ENCODE measurements at places on chromosomes 3 and 15. TPM values are rescaled to one million over a fixed set of nuclear protein-coding genes. Genes with fewer than 3 reads are reported as not detected.

HEXA gene
- 62.7 TPM for total RNA-seq

GRM7 gene
- not detected for total RNA-seq

SAXO2 gene
- total RNA-seq, result 0.50 TPM

UTS2B gene
- 0.59 TPM for total RNA-seq

TMCO5A gene
- not detected for total RNA-seq

CHRNA7 gene
- not detected for total RNA-seq

LRRN1 gene
- 0.17 TPM for total RNA-seq

ROBO1 gene
- total RNA-seq, result 27.6 TPM

TEX9 gene
- 1.0 TPM for total RNA-seq

SI gene
- total RNA-seq, result not detected

MAP1A gene
- total RNA-seq, result 18.7 TPM

PP2D1 gene
- not detected for total RNA-seq

ADGRG7 gene
- not detected for total RNA-seq

WDR72 gene
- under 0.01 TPM for total RNA-seq

ELL3 gene
- 2.2 TPM for total RNA-seq

C3orf22 gene
- total RNA-seq, result not detected

GATM gene
- total RNA-seq, result 0.15 TPM

SLC9A9 gene
- 4.5 TPM for total RNA-seq

CFAP161 gene
- not detected for total RNA-seq

ROBO2 gene
- total RNA-seq, result 0.45 TPM

TMEM42 gene
- 40.7 TPM for total RNA-seq

AHSG gene
- total RNA-seq, result not detected

TMCC1 gene
- total RNA-seq, result 3.4 TPM

ZNF148 gene
- 12.6 TPM for total RNA-seq

CHRD gene
- total RNA-seq, result 0.30 TPM

Measured in bronchus fibroblast of lung (primary cell).